ENCODE measurements at places on chromosomes 11 and 22.

DNA sequence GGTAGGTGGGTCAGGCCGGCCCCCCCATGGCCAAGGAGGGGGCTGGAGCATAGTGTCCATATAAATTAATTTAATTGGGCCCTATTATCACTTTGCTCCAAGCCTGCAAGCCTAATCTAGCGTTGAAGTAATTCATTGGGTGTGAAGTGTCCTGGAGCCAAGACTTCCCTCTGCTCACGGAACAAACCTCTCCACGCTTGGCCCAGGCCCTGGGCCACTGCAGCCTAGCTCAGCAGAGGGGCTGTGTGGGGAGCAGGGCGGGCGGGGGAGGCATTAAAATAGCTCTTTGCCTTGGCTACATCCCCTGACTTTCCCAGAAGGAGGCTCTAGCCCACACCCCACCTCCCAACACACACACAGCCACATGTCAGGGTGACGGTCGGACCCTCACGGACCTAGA lies 73.5 kb downstream of the THAP12 start:
- DNase-seq, result no peak

GRCh38 chr11:73945396-73945795 lies 5.4 kb upstream of the DNAJB13 start:
- DNase-seq, result no peak

DNA sequence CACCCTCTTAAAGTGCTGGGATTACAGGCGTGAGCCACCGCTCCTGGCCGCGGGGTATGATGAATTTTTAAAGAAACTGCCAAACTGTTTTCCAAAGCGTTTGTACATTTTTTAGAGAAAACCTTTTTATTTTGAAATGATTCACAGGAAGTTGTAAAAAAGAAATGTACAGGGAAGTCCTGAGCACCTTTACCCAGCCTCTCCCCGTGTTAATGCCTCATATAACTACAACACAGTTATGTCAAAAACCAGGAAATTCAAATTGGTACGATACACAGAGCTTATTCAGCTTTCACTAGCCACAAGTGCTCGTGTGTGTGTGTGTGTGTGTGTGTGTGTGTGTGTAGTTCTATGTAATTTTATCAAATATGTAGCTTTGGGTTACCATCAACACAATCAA lies 7.0 kb upstream of the FAM118A start:
- DNase-seq, result no peak

DNA sequence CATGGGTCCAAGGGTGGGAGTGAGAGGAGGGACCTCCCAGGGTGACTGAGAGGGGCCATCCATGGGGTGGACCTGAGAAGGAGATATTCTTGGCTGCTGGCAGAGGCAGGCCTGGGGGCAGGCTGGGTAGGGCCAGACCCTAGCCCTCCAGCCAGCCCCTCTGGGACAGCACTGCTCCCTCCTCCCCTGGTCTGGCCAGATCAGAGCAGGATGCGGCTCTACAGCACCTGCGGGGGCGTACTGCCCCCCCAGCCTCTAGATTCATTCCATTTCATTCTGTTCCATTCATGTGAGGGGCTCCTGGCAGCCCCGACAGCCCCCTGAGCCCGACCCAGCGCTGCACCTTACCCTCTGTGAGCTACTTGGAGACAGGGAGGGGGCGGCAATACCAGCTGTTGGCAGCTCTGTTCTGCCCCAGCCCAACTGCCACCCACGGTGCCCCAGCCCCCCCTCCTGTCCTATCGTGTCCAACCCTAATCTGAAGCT lies 34.3 kb upstream of the MYRF start:
- DNase-seq, result no peak

DNA sequence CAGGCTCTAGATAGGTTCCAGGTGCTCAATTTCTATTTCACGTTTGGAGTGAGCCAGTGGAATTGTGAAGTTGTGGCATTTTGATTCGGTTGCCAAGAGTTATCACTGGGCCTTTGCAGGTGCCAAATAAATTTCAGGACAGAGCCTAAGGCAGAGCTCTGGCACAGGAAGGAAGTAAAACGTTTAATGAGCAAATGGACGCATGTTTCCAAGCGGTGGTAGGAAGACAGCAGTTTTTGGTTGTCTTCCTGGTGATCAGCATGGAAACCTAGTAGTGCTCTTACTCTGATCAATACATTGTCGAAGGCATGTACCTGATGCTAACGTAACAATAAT lies 452 bp downstream of the BIRC3 start:
- DNase-seq, result no peak

DNA sequence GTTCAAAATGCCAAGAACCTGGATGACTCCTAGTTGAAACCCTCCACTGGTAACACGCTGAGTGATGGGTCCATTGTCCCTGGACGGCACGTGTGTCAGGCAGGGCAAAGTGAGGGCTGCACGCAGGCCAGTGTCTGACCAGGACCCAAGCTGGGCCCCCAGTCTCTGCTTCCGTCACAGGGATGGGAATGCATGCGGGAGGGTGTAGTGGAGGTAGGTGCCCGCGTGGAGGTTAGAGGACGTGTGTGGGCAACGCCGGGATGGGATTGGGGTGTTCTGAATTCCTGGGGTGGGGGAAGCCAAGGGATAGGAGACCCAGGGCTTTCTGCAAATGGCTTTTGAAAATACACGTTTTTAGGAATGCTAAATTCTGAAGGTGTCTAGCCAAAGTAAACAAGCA lies 943.3 kb downstream of the BRD1 start:
- no peak for DNase-seq

DNA sequence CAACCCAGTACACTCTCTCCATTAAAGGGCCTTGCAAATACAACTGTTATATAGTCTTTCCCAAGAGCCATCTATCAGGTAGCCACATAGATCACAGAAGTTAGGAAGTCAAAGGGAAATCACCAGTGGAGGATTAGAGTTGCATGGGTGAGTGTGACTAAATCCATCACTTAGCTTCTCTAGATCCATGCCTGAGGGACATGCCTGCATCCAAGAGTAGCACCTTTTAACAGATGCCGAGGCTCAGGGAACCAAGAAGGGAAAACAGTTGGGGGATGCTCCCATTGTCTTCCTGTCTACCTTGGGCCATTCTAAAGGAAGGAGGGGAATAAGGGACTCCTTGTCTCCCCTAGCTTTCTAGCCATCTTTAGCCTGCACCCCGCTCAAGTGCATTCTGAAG lies 77.9 kb downstream of the XRRA1 start:
- DNase-seq, result no peak

- no peak for DNase-seq
Observed at GRCh38 chr11:30018495-30018894, 1.7 kb upstream of the KCNA4 start.

- no peak for DNase-seq
Observed at GRCh38 chr22:46229701-46230100, 20.4 kb downstream of the CDPF1 start.

GRCh38 chr11:2664376-2664775 lies 35.4 kb downstream of the KCNQ1OT1 start:
- no peak for DNase-seq

- no peak for DNase-seq
Observed at GRCh38 chr11:81492923-81493445, 1240.7 kb downstream of the FAM181B start.

- no peak for DNase-seq
Observed at GRCh38 chr11:27328614-27329013, 34.4 kb downstream of the CCDC34 start.

DNA sequence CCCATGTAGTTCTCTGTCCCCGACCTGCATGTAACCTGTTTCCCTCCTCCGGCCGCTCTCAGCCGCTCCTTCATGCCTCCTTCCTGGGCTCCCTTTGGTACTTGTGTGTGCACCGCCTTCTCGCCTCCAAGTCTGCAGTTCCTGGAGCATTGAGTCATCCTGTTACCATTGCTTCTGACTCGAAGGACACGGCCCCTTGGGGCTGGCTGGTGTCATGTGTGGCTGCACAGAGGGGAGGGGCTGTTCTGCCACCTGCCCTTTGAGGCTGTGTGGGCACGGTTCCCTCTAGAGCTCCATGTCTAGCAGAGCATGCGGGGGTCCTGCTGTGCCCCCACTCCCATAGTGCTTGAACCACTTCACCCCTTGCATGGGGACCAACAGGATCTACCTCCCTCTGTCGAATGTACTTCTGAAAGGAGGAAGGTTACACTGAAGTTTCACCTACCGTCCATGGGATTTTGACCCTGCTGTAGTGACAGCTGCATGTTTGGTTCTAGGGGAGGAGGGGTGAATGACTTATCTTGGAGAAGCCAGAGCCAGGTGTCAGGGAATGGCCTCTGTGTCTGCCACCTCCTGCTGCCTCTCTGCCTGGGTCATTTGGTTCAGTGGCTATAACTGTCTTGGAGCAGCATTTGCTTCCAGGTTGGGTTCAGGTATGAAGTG lies 39.6 kb downstream of the BCR start:
- DNase-seq, result no peak

DNA sequence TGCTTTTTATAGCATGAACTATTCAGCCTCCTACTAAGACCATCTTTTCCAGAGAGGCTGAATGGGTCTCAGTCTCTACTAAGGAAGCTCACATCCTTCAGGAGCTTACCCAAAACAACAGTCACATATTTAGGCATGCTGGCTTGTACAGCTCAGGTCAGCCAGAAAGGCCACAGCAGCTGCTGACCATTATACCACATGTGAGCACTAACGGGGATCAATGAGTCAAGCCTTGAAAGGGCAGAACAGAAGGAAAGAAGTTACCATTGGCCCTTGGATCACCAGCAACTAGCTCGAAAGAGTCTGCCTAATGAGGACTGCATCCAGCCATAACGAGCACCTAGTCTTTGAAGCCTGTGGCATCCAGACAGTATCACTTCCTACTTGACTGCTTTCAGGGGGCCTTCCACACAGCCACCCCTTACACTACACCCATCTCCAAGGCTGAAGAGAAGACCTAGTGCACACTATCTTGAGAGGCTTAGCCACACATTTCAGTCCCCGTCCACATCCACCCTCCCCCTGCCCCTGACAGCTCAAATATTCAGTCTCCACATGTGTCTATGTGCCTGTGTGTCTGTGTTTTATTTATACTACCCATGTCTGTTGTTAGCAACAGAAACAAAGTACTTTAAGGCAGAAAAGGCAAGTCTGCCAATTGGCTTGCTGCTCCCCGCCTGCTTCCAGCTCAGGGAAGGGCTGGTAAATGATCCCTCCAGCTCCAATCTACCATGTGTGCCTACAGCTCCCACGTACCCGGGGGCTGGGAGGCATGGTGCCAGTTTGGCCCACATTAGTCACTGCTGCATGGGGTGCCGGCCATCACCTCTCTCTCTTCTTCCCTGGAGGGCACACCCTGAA lies 95.5 kb downstream of the RPL27A start:
- no peak for DNase-seq

DNA sequence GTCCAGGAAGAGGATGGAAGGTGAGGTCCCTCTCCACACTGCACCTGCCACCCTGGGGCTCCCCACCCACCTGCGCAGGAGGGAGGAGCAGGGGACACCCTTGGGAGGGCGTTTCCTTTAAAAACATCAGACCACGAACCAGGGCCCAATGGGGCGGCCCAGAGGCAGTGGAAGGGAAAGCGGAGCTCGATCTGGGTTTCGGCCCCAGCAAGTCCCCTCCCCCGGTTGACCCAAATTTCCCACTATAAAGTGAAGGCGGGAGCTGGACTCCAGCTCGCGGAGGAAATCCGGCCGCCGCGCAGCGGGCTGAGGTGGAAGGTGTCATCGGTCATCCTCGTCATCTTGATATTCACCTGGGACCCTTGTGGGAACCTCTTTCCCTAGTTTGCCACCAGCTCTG lies 99.3 kb downstream of the WNT7B start:
- DNase-seq, result no peak

DNA sequence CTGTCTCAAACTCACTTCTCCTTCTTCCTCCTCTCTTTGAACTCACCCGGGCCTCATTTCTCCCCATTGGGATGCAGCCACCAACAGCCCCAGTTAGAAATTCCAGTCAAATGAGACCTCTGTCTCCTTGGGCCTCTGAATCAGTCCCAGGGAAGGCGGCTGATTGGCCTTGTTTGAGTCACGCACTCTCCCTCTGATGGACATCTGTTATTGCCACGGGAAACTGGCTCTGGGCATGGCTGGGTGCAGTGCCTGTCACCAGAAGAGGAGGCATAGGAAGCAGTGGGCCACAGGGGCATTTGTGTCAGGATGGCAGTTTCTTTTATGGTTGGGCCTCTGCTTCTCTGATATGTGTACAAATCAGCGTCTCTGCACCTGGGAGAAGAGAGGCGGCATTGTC lies 9.6 kb upstream of the WNT11 start:
- DNase-seq, result no peak

GRCh38 chr11:11464555-11464954 lies 111.5 kb upstream of the CSNK2A3 start:
- no peak for DNase-seq

DNA sequence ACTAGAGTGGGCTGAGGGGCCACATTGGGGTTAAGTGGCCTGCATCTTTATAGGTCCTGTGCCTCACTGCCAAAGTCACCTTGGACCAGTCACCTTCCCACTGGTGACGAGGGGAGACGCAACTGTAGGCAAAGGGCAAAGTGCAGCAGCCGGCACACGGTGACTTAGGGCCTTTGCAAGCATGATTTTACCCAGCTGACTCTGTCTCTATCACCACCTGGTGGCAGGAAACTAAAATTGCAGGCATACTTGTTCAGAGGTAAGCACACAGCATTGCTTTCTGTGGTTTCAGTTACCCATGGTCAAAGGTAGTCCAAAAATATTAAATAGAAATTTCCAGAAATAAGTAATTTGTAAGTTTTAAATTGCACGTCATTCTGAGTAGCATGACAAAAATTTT lies 1164.4 kb downstream of the BRD1 start:
- DNase-seq, result no peak

DNA sequence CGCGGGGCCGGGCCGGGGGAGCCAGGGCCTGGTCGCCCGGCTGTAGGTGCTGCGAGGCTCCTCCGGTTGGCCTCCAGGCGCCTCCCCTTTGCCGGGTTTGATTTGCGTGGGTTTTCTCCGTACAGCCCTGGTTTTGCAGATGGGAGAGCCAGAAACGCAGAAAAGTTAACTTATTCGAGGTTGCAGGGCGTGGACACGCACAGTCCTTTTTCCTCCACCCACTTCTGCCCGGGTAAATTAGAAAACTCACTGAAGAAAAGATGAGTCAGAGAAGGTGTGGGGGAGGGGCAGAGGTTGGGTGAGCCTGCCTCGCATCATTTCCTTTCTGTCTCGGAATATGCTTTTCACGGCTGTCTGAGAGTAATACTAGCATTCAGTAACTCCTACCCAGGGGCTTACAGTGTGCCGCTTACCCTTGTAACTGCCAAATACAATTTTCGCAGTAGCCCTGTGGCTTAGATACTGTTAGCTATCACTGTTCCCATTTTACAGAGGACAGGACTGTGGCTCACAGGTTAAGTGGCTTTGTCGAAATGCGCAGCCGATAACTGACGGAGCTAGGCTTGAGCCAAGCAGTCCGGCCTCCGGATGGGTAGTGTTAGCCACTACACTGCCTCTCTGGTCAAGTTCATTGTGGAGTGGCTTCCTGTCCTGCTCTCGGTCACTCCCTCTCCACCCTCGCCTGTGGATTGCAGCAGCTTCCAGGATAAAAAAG lies 812 bp downstream of the FADD start:
- no peak for DNase-seq

GRCh38 chr11:15300341-15300740 lies 185.6 kb downstream of the INSC start:
- no peak for DNase-seq

- no peak for DNase-seq
Observed at GRCh38 chr11:2166091-2166851, 5.3 kb upstream of the INS start.

Data from C1 segment of cervical spinal cord (tissue), 14 donors.